RPMI7951 (cell line): ENCODE measurements at places on chromosomes 12 and 14. TPM values are rescaled to one million over a fixed set of nuclear protein-coding genes. Genes with fewer than 3 reads are reported as not detected.

Gene MAP3K9
- total RNA-seq, result 0.88 and 1.1 TPM in 2 replicates

- no peak for DNase-seq
Observed at GRCh38 chr12:123120452-123121166, 30.3 kb downstream of the PITPNM2 start.

Gene FITM1
- total RNA-seq, result 0.20 TPM in 1 of 2 replicates, not detected in the other

DNA sequence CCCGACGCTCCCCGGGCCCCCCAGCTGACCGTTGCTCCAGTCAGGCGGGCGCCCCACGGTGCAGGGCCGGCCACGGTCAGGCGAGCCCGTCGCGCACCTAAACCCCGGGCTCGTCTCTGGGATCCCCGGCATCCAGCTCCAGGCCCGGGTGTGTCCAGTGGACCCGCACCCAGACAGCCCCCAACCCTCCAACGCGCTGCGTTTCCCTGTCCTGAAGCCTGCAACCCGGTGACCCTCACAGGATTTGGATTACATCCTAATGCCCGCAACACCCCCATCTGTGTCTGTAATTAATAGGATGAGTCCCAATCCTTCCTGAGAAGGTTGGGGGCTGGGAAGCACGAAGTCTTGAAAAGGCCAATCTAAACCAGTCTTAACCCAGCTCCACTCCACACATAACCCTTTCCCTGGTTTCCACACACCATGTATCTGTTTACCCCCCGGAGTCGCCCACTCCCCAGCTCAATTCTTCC lies 10.4 kb downstream of the CPNE6 start:
- DNase-seq, result no peak

GRCh38 chr12:77166696-77167095 lies 101.3 kb upstream of the E2F7 start:
- DNase-seq, result peak; percentile 4
